CD4-positive, alpha-beta T cell treated with Interleukin-10 for 1 hour (primary cell): ENCODE measurements at places on chromosomes 12 and 14.
A peak's percentile ranks its signal among the peaks of the same experiment; 100 is the strongest.

DNA sequence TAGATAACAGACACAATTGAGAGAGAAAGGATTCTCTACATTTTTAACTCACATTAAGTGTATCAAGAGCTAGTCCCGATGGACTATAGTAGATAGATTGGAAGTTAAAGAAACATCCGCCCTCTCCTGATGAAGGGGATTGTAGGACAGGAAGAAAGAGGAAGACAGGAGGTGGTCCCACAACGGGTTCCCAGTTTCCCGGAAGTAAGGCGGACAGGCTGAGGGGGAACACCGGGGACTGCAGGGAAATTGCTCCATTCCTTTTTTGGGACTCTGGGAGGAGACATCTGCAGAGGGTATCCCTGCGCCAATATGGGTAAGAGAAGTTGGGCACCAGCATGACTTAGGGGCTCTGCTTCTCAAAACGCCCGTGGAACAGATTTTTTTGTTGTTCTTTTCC lies 177.5 kb upstream of the ATF7IP start:
- no peak for DNase-seq

DNA sequence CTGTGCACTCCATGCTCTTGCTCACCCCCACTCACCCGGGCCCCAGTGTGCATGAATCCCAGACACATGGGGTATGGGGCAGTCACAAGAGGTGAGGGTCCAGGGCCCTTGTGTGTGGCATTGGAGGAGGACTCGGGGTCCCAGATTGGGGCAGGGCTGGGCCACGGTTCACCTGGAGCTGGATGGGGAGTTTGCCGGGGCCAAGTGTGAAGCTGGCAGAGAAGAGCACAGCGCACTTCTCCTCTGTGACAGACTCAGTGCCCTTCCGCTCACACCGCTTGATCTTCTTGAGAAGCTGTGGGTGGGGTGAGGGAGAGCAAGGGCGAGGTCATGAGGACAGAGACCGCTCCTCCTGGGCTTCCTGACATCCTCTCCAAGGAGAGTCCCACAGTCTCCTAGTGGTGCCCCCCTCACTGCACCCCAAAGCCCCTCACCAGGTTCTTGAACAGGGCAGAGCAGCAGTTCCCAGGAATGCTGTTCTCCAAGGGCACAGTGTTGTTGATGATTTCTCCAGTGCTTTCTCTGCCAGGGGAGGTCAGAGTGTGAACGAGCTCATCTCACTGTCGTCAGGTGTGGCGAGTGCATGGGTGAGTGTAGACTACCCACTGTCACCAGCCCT lies 6.8 kb downstream of the STAT6 start:
- no peak for DNase-seq

DNA sequence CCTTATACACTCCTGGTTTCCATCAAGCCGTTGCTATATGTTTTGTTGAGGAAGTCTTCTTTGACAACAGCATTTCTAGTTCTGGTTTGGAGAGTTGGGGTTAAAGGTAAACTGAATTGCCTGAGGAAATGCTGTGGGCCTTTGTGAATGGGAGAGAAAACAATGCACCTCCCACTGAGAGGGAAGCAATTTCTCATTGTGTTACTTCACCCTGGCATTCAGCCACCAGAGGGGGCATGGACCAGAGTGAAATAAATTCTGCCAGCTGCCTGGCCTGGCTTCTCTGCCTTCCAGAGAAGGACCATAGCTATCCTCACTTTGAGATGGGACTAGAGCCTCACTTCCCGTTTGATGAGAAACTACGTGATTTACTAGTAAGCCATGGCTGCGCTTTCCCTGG lies 475.3 kb downstream of the EGLN3 start:
- DNase-seq: peak; percentile 4

- DNase-seq: no peak
Measured at GRCh38 chr12:49880756-49881414, 22.8 kb downstream of the FAIM2 start.

- DNase-seq: no peak
Measured at GRCh38 chr14:65190312-65190711, 88.0 kb upstream of the MAX start.

- no peak for DNase-seq
Measured at GRCh38 chr12:12398026-12398859, 41.4 kb downstream of the BORCS5 start.

GRCh38 chr12:56878010-56878339 lies 56.2 kb downstream of the SDR9C7 start:
- no peak for DNase-seq

GRCh38 chr12:89936631-89937030 lies 228.0 kb upstream of the ATP2B1 start:
- no peak for DNase-seq

- no peak for DNase-seq
Measured at GRCh38 chr14:65318636-65319506, 93.7 kb upstream of the FUT8 start.

DNA sequence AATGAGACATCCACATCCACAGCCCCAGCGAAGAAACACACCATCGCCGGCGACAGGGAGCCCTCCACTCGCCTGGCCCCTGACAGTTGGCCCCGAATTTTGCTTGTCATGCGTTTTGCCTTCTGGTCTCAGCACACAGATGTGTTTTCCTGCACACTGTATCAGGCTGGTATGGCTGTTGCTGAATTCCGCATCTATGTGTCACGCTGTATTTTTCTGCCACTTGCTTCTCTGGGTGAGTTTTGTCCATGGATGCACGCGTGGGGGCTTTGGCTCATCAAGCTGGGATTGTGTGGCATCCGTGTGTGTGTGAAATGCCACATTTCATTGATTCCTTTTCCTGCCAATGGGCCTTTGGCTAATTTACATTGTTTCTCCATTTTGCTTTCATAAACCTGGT lies 26.5 kb downstream of the ARL6IP4 start:
- DNase-seq: no peak

- no peak for DNase-seq
Measured at GRCh38 chr14:73997944-73998447, 21.1 kb downstream of the ENTPD5 start.

DNA sequence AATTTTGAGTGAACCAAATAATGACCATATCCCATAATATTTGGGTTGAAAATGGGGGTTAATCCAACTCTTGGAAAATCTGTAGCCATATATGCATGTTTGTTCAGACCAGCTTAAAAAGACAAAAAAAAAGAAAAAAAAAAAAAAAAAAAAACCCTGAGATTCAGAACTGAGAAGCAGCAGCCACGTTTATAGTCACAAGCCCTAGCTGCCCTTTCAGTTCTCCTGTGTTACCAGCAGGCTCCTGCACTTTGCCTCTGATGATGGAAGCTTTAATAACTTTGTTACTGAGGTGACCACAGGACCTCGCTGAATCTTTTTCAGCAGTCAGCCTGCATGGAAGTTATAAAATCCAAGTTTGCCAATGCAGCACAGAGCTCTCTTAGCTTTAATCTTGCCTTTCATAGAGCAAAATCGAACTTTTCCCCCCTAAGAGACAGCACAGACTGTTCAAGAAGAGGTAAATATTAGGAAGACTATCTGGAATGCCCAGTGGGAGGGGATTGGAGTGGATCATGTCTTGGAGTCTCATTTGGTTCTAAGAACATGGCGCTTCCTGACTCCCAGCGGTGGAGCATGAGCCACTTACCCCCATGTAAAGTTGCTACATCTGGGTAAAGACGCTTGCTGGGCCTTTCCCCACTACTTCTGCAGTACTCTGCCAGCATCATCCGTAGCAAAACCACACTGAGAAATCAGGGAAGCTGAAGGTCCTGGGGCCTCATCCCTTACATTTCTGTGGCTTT lies 20.6 kb downstream of the GNG2 start:
- no peak for DNase-seq

GRCh38 chr12:12087693-12088034 lies 16.9 kb downstream of the BCL2L14 start:
- DNase-seq: no peak

DNA sequence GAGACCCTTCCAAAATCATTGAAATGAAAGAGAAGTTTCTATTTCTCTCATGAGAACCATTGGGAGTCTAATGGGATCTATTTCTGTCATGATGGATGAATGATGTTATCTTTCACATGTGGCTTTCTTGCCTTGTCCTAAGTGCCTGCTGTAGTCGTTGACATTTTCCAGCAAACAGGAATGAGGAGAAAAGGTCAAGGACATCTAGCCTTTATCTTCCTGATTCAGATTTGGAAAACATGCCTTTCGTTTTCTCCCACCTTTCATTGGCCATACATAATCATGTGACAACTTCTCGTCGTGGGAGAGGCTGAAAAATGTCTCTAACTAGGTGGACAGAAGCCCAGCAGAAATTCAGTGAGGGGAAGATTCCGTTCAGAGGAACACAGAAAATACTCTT lies 94.5 kb downstream of the PCNX1 start:
- DNase-seq: no peak

DNA sequence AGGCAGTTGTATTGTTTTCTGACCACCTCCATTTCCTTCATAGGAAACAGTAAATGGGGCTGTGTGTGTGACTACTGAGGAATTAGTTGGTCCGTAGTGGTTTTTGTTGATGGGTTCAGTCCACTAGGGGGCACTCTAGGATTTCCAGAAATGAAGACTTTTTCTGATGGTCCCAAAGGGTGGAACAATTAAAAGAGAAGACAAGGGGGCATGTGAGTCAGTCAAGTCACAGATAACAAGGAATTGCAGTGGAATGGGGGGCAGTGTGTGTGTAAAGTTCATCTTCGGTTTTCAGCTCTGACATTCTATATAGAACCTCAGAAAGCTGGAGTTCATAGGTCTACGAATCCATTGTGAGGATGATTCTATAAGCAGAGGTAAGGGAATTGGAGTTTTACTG lies 186.6 kb upstream of the OR4E1 start:
- peak; percentile 70 for DNase-seq

GRCh38 chr14:59565087-59565486 lies 11.5 kb downstream of the CCDC175 start:
- DNase-seq: no peak

DNA sequence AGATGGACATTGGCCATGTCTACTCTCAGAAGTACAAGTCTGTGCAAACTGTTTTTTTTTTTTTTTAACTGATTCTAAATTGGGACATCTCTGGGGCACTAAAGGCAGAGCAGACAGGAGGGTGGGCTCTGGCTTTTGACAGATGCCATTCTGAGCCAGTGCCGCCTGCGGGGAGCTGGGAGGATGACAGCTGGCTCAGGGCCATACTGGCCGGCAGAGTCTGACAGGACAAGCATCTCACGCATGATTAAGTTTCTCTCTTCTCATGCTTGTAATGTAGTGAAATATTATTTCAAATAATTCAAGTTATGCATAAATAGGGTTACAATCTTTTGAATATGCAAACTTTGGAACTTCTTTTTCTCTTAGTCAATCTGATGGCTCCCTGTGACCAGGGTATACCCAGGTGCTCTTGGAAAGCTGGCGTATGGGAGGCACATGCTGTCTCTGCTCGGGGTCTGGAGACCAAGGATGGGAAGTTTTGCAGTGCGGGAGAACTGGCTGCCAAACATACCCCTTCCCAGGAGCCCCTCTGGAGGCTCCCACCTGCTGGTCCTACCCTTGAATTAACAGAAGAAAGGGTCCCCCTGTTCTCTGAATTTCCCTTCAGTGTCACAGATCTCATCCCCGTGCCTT lies 7.6 kb downstream of the CDCA4 start:
- DNase-seq: no peak

GRCh38 chr12:93616584-93617101 lies 44.2 kb downstream of the SOCS2 start:
- DNase-seq: no peak

GRCh38 chr12:57224973-57225679 lies 4.4 kb upstream of the SHMT2 start:
- DNase-seq: peak; percentile 61

DNA sequence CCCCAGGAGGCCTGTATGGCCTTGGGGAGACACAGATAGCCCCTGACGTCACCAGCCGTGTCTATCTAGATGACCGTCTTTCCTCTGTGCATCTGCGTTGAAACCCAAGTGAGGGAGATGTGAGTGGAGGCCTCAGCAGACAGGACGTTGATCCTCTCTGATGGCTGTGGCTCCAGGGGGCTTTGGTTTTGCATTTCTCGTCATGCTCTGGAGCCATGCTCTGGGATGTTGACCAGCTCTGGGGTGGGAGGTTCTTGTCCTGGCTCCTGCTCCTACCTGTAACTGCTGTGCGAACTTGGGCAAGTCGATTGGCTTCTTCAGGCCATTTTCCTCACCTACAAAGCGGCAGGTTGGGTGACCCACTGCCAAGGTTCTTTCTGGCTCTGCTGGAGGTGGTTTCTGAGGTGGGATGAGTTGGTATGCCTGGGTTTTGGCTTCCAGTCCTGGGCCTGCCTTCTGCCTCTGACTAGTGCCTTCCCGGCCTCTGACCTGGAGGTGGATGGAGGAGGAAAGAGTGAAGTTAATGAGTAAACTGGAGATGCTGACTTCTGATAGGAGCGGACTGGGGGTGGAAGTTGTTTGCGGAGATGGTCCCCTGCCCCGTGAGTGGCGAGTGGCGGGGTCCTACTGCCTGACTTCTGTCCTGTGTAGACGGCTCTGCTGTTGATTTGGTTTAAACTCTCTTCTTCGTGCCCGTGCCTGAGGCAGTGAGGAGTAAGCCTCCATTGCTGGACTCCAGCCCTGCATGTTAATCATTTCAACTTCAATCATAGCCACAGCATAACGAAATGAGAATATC lies 8.4 kb downstream of the TSPAN9 start:
- no peak for DNase-seq

DNA sequence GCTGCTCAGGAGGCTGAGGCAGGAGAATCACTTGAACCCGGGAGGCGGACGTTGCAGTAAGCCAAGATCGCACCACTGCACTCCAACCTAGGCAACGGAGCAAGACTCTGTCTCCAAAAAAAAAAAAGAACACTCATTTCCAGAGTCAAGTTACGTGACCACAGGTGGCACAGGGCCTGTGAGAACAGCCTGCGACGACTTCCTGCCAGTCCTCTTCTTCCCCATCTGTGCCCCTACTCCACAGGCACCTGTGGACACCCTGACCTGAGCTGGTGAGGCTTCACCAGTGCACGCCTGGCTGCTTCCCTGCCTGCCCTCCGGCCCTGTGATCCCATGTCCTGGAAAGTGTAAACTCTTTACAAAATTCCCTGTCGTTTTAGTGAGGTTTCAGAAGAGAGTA lies 77.7 kb downstream of the PPP2R5C start:
- DNase-seq: peak; percentile 58

DNA sequence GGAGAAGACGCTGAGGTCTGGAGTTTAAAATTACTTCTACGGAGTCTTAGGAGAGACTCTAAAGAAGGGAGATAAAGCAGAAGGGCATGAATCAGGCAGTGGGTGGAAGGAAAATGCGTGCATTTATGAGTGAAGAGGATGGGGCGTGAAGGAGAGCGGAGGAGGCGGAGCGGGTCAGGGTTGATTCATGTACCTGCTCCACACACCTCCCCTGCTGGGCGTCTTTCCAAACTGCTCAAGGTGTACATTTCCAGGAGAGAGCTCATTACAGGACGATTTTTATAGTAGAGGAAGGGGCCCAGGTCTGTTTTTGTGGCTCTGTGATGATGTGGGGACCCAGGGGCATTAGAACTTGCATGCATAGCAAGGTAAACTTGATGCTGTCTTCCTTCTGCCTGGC lies 65.0 kb upstream of the ASPG start:
- no peak for DNase-seq

DNA sequence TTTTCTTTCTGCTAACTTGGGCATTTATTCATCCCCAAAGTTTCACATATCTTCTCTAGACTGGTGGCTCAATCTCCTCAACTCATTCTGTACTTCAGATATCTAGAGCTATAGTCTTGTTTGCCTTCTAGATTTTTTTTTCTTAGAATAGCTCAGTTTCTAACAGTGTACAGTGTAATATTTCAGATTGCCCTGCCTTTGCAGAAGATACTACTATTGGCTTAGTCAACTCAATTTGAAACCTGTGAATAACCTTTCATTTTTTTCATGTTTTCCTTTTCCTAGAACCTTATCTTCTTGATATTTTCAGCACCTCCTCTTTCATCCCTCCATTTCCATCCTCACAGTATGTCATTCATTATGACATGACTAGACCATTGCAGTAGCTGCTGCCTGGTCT lies 69.6 kb downstream of the OTOGL start:
- DNase-seq: no peak

- no peak for DNase-seq
Measured at GRCh38 chr12:32661706-32662105, 17.4 kb upstream of the DNM1L start.
